ENCODE measurements at places on chromosomes 2 and 18.

DNA sequence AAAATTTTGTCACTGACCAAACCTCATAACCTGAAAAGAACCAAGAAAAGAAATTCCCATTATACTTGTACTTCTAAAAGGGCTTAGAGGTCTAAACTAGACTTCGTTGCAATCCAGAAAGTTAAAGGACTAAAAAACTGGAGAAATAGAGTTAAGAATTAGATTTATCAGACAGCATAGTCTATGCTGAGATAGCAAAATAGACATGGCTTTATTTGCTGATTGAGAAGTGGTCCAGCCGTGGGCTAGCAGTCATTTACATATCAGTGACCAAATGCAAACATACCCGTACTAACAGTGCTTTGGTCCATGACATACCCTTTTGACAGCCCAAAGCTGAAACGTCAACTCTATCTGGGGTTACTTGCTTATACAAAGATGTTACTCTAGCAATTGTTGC, 223.5 kb downstream of the AGPS start:
- no peak for DNase-seq

GRCh38 chr2:170354388-170354787, 176.4 kb downstream of the MYO3B start:
- DNase-seq, result no peak

- DNase-seq, result no peak
Measured at GRCh38 chr2:195842932-195843331, 185.9 kb downstream of the SLC39A10 start.

- no peak for DNase-seq
Measured at GRCh38 chr18:62436636-62437234, 86.1 kb upstream of the ZCCHC2 start.

DNA sequence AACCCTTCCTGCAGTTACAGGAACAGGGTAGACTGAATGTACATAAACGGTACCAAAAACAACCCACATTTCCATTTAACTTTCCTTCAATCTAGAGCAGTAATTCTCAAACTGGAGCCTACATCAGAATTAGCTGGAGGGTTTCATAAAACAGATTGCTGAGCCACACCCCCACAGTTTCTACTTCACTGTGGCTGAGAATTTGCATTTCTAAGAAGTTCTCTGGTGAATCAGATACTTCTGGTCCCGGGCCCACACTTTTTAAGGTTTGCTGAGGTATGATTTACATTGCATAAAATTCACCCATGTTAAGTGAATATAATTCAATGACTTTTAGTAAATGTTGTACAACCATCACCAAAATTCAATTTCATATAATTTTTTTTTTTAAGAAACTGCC, 113.7 kb downstream of the SRBD1 start:
- peak; percentile 4 for DNase-seq

DNA sequence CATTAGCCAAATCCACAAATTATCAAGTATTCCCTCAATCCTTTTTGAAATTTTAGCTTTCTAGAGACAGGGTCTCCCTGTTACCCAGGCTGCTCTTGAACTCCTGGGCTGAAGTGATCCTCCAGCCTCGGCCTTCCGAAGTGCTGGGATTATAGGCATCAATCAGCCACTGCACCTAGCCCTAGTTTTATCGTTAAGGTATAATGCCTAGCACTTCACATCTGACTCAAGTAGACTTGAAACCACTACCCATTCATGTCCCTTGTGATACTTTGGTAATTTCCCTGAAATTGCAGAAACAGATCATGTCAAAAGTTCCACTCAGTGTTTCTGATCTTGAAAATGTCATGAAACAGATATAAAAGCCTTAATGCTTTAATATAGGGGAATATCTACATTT, 26.3 kb downstream of the MEX3C start:
- no peak for DNase-seq

GRCh38 chr2:188949046-188949818, 24.9 kb upstream of the COL3A1 start:
- DNase-seq, result no peak

DNA sequence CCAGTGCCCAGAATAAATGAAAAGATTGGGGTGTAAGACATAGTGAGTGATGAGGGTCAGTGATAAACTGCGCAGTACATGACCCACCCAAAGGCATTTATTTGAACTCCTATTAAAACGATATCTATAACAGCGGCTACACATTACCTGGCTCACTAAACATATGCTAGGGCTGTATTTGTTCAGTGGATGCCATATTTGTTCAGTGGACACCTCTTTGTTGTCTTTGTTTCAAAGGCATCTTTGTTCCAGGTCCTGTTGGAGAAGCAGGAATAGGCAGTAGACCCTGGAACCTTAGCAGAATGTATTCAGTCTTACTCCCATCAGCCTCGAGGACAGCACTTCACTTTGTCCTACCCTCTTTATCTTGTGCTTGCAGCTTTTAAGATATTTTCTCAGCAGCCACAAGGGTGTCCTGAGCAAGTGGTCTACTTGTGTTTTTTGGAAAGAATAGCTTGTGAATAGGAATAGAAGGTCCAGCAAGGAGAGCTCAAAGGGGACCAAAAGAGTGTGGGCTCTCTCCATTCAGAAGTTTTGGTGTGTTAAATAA, 650.8 kb upstream of the FANCL start:
- no peak for DNase-seq

DNA sequence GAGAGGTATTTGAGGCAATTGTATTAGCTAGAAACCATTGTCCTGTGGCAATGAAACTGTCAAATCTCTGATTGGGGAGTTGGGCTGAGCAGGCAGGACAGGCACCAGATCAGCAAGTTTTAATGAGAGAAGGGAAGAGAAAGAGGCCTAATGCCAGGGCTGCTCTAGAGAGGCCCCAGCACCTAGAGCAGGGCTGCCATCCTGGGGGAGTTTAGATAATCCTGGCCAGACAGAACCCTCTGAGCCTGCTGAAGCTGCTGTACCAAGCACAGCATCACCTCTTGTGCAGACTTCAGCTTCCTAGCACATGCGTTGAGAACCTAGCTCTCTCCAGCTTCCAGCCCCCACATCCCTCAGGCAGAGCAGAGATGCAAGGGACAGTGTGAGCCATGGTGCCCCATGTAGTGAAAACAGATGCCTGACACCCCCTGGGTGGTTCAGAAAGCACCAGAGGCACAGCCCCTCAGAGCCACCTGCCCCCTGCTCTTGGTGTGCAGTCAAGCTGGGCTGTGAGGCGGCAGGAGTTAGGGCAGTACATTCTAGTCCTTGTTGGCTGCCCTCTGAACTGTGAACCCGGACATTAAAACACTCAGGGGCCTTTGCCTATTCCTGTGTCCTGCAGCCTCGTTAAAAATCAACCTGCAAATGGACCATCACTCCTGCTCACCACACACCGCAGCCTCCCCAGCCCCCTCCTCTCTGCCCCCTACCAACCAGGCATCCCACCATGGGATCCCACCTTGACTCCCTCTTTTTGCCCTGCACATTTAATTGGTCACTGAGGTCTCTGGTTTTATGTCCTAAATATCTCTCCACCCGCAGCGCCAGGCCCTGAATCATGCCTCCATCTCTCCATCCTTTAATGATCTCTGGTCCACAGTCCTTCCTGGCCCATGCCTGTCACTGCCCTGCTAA, 52.7 kb downstream of the ADD2 start:
- DNase-seq, result no peak

DNA sequence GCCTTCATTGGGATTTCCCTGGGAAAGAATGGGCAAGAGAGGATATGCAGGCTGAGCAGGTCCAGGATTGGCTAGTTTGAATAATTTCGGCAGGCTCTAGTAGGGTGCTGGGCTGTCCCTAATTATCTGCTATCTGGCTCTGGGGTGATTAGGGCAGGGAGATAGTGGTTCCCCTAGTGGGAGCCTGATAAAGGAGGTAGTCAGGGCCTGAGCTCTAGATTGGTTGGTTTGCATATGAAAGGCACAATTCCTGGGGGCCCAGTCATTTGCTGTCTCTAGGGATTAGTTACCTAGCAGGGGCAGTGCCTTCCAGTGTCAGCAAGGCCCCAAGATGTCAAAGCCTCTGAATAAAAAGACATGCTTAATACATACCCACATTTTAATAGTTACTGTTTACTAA, 690.1 kb upstream of the KLHL29 start:
- no peak for DNase-seq

GRCh38 chr2:209523041-209523740, 99.3 kb downstream of the MAP2 start:
- DNase-seq, result no peak

GRCh38 chr2:159165048-159165447, 121.5 kb downstream of the WDSUB1 start:
- DNase-seq, result no peak

DNA sequence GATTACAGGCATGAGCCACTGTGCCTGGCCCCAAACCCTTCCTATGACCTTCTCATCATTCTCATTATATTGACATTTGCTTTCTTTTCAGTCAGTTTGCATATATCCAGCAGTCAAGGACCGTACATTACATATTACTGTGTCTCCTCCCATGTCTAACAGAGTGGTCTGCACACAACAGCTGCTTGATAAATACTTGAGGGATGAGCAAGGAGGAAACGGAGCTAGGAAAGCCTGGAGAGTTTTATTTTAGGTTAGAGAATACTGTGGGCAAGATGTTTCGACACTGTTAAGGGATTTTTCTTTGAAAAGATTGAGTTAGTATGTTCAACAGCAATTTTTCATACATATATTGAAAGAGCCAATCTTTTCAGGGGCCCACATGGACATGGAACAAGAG, 76.2 kb upstream of the CHRNA1 start:
- no peak for DNase-seq

GRCh38 chr2:25529034-25529433, 144.3 kb downstream of the DTNB start:
- no peak for DNase-seq

- DNase-seq, result peak; percentile 28
Measured at GRCh38 chr2:213185147-213185822, 33.9 kb upstream of the IKZF2 start.

GRCh38 chr2:233193738-233194137, 57.7 kb upstream of the ATG16L1 start:
- no peak for DNase-seq

DNA sequence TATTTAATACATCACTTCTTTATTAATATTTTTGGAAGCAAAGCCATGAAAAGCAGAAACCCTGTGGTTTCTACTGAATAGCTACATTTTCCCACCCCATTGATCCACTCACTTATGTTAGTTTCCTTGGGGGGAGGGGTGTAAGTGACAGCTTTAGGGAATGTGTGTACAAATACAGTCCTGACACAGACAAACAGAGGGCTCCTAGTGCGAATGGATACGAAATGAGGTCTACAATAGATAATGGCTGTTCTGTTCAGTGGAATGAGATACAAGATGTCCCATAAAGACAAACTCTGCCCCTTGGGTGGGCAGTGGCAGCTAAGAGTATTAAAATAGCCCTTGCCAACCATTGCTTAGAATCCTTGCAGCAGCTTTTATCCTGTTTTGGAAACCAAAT, 312.9 kb downstream of the NCKAP5 start:
- DNase-seq, result no peak

DNA sequence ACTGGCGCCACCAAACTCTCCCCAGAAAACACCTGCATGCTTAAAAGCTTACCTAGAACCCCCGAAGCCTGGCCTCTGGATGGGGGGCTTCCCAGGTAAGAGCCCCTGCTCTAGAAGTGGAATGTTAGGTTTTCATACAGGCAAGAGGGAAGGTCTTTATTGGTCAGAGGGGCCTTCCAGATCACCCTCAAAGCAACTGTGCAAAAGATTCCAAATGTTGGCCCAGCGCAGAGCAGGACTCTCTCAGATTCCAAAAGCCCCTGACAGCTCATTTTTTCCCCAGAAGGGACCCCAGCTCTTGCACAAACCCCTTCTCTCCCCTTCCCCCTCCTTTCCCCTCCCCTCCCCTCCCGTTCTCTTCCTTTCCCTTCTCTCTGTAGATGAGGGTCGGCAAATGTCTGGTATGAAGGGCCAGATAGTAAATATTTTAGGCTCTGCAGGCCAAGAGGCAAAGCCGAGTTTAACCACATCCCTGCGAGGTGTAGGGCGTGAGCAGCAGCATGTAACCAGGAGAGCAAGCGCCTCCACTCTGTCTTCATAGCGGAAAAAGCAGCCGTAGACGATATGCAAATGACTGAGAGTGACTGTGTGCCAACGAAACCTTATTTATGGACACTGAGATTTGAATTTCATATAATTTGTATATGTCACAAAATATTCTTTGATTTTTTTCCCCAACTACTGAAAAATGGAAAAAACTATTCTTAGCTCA, 116.9 kb downstream of the SMAD7 start:
- peak; percentile 35 for DNase-seq

DNA sequence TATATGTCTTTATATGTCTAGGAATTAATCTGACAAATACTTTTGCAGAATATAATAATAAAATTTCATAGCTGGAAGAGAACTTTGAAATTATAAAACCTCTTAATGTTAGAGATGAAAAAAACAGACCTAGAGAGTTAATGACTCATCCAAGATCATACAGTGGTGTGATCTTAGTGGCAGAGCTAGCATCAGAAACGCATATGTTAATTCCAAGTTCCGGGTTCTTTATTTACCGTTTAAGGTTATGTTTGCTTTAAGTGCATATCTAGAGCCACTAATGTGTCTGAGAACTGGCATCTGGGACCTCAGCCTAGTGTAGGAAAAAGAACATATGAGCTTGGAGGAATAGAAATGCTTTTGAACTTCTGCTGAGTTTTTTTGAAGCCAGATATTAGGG, 24.3 kb downstream of the CERS6 start:
- no peak for DNase-seq

- no peak for DNase-seq
Measured at GRCh38 chr2:64797881-64798575, 144.3 kb upstream of the SERTAD2 start.

GRCh38 chr18:33916200-33916599, 308.5 kb downstream of the NOL4 start:
- no peak for DNase-seq

GRCh38 chr2:25651066-25651465, 22.3 kb downstream of the DTNB start:
- no peak for DNase-seq

DNA sequence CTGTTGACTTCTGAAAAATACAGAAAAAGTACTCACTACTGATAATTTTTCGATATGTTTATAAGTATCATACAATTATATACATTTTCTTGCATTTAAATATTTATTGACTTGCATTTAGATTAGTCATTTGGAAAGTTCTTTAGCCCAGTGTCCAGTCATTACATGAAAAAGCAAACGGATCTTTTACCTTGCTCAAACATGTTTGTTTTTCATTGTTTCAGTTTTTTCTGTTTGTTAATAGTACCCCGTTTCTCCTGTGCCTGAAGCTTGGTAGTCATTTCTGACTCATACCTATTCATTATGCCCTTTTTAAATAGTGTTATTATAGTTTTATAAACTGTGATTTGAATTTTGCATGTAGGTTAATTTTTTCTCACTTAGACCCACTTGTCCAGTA, 28.1 kb downstream of the CEP192 start:
- peak; percentile 40 for DNase-seq

GRCh38 chr2:235009081-235009480, 57.3 kb downstream of the SH3BP4 start:
- no peak for DNase-seq

- no peak for DNase-seq
Measured at GRCh38 chr2:171858397-171858958, 35.6 kb downstream of the SLC25A12 start.

DNA sequence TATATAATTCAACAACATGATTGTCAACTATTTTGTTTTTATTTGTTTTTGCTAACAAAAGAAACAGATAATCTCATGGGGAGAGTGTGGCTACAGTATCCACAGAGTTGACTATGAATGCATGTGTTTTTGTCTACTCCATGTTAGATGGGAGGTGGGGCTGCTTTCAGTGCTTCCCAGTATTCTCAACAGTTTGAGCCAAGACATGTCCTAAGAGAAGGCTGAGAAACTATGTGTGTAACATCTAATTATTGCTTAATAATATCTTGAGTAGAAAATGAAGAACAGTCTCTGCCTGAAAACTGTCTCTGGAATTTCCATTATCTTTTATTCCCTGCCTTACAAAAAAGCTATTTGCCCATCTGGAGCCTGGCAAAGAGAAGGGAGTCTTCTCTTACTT, 178.8 kb upstream of the MMADHC start:
- no peak for DNase-seq

All from GM06990 (cell line).